ENCODE measurements at places on chromosomes 13 and 19. TPM values are rescaled to one million over a fixed set of nuclear protein-coding genes. Genes with fewer than 3 reads are reported as not detected.

DNA sequence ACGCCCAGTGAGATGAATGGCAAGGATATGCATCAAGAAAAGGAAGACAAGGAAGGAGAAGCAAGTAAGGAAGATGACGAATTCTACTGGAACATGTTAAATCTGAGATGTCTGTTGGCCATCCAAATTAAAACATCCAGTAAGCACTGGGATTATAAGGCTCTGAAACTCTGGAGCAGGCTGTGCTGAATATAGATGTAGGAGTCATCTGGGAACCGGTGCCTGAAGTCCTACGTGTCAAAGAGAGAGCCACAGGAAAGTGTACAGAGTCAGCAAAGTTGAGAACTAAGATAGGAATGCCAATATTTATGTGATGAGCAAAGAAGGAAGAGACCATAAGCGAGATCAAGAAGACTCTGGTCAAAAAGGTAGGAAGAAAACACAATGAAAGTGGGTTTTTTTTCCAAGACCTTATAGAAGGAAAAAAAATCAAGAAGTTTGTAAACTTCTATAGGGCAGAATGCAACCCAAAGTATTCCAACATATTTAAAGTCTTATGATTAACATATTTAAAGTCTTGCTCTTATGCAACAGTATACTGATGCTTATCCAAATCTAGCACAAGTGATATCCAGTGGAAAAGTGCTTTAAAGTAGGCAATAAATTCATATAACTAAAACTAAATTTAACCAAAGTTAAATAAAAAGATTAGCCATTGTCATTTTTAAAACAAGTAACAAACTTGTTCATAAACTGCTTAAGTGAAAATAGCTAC is 51.2 kb upstream of the EEF1AKMT1 start:
- no peak for DNase-seq

The DLEU7 gene
- 1.6 TPM for total RNA-seq

- DNase-seq, result no peak
These were observed 105.3 kb downstream of the RGCC start for GRCh38 chr13:41562541-41563178.

- no peak for DNase-seq
These were observed 136.8 kb downstream of the MIPEP start for GRCh38 chr13:23752111-23753001.

GRCh38 chr13:106393776-106394175 is 141.7 kb downstream of the EFNB2 start:
- no peak for DNase-seq

The LYL1 gene
- total RNA-seq, result 21.8 TPM

The CABP5 gene
- not detected for total RNA-seq

GRCh38 chr19:34639491-34640085 is 37.4 kb downstream of the SCGB2B2 start:
- DNase-seq, result no peak

- DNase-seq, result no peak
These were observed 6.4 kb downstream of the ZNF350 start for GRCh38 chr19:51980116-51980736.

GRCh38 chr19:44869733-44870470 is 21.2 kb upstream of the TOMM40 start:
- peak; percentile 79 for DNase-seq

- no peak for DNase-seq
These were observed 657.4 kb upstream of the ATXN8OS start for GRCh38 chr13:69450245-69450644.

DNA sequence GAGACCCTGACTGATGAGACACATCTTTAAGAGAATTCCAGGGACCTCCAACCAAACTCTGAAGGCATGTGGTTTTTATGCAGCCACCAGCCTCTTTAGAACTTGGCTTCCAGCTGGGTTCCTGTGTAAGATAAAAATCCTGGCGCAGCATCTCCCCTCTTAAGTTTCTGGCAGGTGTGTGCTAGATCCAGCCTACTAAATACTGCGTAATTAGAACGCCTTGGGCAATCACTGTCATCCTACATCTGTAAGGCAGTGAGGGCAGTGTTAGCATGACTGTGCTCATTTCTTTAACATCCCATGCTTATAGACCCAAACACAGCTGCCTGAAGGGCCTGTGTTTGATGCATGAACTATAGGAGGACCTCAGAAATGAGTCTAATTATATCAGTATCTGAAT is 173.5 kb upstream of the OBI1 start:
- DNase-seq, result no peak

DNA sequence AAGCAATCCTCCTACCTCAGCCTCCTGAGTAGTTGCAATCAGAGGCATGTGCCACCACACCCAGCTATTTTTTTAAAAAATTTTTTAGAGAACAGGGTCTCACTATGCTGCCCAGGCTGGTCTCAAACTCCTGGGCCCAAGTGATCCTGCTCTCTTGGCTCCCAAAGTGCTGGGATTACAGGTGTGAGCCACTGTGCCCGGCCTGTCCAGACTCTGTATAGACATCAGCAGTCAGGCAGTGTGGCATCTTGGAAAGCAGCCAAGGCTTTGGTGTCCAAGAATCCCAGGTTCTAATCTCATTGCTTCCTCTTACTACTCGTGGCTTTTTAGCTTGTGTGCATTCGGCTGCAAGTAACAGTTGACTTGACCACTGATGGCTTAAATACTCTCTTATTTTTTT is 43.4 kb downstream of the BICRA start:
- no peak for DNase-seq

The UNC13A gene
- total RNA-seq, result 0.41 TPM

The IFI30 gene
- 554 TPM for total RNA-seq

- DNase-seq, result peak; percentile 76
These were observed 301.7 kb downstream of the NDFIP2 start for GRCh38 chr13:79782541-79783205.

DNA sequence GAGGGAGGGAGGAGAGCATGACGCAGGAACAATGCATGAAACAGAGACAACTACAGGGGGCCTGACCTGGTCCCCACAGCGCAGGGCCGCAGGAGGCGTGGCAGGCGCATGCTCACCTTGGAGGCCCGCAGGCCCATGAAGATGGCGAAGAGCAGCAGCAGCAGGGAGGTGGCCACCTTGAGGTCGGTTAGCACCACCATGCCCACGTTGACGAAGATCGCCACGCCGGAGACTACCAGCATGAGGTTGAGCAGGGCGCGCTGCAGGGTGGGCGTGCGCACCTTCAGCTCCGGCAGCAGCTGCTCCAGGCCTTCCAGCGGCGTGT is 17.0 kb downstream of the EMP3 start:
- no peak for DNase-seq

The SIGLEC5 gene
- 0.90 TPM for total RNA-seq

- no peak for DNase-seq
These were observed 293.3 kb upstream of the MAB21L1 start for GRCh38 chr13:35769812-35770211.

The SLC25A30 gene
- total RNA-seq, result 31.4 TPM

- no peak for DNase-seq
These were observed 929 bp upstream of the TNFSF13B start for GRCh38 chr13:108268466-108269112.

The PLIN4 gene
- 4.1 TPM for total RNA-seq

DNA sequence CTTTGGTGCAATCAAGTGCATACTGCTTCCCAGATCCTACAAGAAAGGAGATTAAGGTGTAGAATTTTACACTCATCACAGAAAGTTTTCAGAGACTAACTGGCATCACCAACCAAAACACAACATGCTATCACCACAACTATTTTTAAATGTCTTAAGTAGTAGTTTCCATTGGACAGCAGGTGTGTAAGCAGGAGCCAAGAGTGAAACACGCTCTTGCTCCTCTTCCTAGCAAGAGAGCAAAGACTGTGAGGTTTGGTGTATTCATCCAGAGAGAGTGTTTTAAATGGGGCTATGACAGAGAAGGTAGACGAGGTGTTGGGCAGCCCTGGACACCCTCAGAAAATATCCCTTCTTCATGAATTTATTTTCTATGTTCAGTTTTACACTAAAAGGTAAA is 12.5 kb upstream of the LILRA4 start:
- DNase-seq, result no peak

The ZNF560 gene
- not detected for total RNA-seq

DNA sequence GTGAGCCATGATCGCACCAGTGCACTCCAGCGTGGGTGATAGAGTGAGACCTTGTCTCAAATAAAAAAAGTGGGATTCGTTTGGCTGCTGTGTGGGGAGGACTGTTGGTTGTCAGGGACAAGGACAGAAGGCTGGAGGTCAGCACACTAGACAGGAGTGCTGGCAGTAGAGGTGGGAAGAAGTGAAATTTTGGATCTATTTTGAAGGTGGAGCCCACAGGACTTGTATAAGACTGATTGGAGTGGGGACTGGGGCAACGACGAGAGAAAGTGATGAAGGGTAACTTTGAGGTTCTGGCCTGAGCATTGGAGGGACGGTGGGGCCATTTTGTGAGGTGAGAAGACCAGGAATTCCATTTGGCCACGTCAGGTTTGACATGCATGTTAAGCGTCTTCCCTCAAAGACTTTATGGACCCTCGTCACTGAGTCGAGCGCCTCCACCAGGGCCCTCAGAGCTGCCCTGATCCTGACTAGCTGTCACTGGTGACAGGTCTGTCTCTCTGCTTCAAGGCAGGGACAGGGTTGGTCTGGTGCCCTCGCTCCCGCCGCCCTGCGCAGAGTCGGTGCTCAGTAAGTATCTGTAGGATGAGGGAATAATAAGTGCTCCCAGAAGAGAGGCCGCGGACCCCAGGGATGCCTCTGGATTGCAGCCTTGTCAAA is 673 bp downstream of the CTU1 start:
- no peak for DNase-seq

GRCh38 chr19:17086120-17086519 is 10.5 kb downstream of the MYO9B start:
- DNase-seq, result no peak

DNA sequence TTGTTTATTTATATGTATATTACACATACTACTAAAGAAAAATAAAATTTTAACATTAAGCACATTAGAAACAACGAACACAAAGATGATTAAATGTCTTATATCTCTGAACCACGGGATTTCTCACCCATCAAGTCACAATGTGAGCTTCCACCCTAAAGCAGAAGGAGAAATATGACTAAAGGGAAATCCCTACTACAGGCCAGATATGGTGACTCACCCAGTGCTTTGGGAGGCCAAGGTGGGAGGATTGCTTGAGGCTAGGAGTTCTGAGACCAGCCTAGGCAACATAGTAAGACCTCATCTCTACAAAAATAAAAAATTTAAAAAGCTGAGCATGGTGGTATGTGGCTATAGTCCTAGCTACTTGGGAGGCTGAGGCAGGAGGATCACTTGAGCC is 24.6 kb downstream of the DCT start:
- no peak for DNase-seq
